Dermis blood vessel endothelial cell (primary cell): ENCODE measurements at places on chromosomes 16 and 17. TPM values are rescaled to one million over a fixed set of nuclear protein-coding genes. Genes with fewer than 3 reads are reported as not detected.

Gene CDH16
- total RNA-seq = 0.65 and 1.2 TPM in 2 replicates

Gene PRCD
- 0.19 and 0.68 TPM in 2 replicates for total RNA-seq

- no peak for DNase-seq
These were observed 32.0 kb upstream of the ENDOV start for GRCh38 chr17:80382956-80383355.

DNA sequence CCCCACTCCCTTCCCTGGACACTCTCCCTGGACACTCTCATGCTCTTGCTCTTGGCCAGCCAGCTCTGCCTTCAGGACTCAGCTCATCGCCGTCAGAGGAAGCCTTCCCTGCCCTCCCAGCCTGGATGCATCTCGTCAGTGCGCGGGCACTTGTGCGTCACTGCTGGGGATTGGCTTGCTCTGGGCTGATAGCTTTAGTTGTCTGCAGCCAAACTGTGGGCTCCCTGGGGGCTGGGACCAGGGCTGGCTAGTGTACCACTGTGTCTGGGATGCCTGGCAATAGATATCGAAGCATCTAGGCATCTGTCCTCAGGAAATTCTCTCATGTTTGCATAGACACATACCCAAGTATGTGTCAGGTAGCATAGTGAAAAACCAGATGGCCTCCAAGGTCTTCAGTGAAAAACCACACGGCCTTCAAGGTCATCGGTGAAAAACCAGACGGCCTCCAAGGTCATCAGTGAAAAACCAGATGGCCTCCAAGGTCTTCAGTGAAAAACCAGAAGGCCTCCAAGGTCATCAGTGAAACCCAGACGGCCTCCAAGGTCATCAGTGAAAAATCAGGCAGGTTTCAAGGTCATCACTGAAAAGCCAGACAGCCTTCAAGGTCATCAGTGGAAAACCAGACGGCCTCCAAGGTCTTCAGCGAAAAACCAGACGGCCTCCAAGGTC lies 72.0 kb downstream of the CMIP start:
- no peak for DNase-seq

- DNase-seq = peak; percentile 65
These were observed 17.0 kb upstream of the ABCA8 start for GRCh38 chr17:68972119-68972704.

- DNase-seq = no peak
These were observed 32.2 kb upstream of the RCVRN start for GRCh38 chr17:9937241-9937761.

DNA sequence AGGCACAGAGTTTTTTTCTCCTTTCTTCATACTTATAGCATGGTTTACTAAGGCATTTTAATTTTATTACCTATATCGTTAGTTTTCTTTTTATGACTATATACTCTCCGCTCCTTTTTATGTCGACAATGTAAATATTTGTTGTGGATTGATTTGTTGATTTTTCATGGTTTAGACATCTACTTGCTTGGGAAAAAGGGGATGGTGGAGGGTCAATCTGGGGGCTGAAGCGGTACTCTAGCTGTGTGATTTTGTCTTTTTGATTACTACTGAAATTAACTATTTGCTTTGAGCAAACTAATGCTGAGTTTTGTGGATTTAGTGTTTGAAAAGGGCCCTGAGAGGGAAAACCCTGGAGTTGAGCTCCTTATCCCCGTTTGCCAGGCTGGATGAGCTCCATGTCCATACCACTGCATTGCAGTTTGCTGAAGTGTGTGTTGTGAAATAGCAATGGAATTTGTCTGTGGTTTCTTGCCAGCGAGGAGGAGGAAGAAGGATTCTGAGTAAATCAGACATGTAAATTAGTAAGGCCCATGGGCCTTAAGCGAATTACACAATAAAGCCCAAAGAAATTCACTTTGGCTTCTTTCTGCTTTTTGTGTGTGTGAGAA lies 72.0 kb downstream of the FTO start:
- no peak for DNase-seq

DNA sequence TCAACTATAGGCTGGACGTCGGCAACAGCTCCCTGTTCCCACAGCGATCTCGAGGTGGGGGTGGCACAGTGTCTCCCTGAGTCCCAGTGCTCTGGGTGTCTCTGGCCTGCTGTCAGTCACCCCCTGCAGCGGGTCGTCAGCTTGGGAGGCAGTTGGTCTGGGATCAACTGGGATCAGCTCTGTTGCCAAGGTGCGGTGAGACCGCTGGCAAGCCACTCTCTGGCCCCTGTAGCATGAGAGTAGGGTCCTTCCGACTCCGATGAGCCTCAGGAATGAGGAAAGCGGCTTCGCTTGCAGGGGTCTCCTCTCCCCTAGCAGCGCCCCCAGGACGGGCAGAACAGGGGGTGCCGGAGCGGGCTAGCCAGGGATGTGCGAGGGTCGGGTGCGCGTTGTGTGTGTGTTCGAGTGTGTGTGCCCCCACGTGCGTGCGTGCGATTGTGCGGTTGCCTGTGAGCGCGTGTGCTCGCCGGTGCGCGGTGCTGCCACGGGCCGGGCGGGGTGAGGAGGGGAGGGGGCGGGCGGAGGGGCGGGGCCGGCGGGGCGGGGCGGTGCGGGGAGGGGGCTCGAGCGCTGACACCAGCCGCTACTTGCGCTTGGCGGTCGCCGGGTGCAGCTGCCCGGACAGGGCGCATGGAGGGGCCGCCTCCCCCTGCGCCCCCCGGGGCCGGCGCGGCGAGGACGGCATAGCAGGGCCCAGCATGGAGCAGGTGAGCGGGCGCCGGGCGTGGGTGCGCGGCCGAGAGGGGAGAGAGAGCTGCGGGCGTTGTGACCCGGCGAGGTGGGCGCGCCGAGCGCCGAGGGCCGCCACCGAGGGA lies 9.4 kb upstream of the ARHGAP23 start:
- no peak for DNase-seq

Gene MYH13
- not detected in 2 replicates for total RNA-seq

DNA sequence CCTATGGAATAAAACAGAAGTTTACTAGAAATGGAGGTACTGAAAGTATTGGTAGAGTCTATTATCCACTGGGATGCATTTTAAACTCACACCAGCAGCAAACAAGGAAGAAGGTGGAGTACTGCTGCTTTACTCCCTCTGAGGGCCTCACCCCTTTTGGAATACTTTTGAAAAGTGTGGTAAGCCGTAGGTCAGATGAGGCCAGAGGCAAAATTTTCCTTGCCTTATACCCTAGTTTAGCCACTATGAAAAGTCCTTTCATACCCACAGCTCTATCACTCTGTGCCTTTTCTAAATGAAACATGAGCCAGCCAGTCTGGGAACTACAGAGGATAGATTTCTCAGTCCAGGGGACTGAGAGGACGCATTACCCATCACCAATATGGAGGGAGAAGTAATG lies 14.0 kb downstream of the GDE1 start:
- no peak for DNase-seq

DNA sequence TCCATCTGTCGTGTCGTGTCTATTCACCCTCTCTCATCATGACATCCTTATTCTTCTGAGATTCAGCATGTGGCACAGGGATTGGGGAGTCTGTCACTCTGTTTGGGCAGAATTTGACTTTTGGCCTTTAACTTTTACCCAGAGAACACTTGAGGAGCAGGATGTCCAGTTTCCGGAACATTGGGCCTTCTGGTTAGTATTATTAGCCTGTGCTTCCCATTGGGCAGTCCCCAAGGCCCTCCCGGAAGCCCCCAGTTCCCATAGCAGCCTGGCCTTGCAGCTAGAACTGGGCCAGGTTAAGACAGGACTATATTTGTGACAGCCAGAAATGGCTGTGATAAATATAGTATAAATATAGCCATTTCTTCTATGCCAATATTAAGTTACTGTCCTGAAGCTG lies 9.6 kb downstream of the SCN4A start:
- DNase-seq = no peak

Gene SNX20
- 0.34 and 0.70 TPM in 2 replicates for total RNA-seq

DNA sequence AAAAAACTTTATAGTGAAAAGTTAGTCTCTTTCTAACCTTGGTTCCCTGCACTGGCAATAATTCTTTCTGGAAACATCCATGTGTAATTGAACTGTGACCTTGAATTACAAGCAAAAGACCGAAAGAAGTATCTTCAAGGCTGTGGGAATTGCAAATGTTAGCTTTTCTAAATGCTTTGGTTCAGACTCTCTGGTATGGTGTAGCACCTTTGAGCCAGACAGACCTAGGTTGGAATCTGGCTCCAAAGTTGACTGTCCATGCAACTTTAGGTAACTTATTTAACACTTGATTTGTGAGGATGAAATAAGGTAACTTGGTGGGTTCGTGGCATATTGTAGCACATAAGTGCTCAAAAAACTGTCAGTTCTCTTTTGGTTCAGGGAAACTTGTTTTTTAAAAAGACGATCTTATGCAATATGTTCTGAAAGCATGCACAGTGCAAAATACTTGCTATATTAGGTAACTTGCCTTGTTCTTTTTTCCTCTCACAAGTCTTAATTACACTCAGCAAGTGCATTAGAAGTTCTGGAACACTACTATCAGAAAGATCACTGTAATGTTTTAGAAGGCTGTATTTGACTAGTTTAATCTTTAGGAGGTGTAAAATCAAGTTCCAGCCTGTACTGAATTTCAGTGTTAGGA lies 46.3 kb downstream of the TANGO6 start:
- DNase-seq = no peak

DNA sequence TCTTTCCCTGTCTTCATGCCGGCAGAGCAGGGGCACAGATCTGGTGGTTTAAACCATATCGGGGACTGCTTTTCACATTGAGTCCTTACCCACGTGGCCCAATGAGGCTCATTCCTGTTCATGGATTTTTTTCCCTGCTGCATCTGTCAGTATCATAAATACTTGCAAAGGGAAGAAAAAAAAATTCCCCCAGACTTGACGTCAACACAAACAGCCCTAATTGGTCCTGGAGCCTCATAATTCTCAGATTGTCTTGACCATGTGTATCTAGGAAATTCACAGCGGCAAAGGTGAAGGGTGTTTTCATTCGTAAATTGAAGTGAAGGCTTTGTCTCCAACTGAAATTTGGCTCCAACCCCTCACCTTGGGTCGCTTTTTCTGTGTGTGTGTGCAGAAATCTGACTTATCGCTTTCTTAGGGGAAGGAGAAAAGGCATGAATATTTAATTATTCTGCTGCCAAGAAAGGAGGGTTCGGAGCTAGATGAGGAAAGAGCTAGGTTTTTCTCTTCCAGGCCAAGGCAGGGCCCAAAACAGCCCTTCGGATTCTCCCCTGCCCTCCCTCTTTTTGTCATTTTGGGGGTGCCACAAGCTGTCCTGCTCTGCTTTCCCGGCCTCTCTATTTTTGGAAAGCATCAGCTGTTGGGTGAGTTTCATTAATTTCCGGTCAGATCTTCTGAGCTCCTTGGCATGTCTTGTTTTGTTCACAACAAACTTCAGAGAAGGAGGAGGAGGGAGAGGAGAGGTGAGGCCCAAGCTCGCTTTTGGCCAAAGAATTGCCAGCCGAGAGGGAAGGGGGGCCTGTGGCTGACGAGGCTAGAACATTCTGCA lies 17.8 kb upstream of the CIBAR2 start:
- DNase-seq = no peak

Gene TUBD1
- 8.7 and 8.9 TPM in 2 replicates for total RNA-seq
